Naive thymus-derived CD4-positive, alpha-beta T cell (primary cell): ENCODE measurements at places on chromosomes 3 and 15. TPM values are rescaled to one million over a fixed set of nuclear protein-coding genes. Genes with fewer than 3 reads are reported as not detected.

DNA sequence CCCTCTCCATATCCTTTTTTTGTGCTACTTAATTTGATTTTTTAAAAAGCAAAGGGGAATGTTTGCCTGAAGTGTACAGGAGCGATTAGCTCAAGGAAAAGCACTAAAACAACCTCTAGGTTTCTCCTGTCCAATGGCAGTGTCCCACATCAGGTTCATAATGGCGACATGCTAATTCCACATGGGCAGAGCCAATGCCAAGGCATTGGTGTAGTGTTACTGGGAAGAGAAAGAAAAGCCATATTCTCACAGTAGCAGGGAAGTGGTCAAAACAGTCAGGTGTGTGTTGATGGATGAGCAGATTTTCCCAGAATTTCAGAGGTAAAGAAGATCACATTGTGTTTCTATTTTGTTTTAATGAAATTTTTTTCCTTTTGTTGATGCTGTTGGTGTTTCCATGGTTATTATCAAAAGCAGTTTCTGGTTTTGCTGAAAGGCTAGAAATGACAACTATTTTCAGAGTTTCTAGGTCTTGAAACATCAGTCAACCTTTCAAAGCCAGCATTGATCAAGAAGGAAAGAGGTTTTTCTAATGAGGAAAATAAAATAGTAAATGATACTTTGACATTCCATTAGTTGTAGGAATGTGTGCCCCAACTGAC lies 65.2 kb downstream of the FNDC3B start:
- no peak for DNase-seq

DNA sequence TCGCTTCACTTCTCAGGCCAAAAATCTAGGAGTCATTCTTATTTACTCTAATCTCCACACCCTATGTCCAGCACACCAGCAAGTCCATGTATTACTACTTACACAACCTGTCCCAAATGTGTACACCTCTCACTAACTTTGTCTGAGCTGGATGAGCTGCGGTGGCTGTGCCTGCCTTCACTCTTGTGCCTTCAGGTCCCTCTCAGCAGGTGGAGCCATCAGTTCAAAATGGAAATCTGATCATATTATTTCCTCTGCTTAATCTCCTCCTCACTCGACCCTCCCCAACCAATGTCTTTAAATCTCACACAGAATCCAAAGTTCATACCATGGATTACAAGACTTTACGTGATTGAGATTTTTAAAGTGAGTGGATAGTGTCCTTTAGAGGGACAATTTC lies 82.8 kb downstream of the SSR3 start:
- peak; percentile 6 for DNase-seq

- DNase-seq: no peak
Measured at GRCh38 chr3:134302674-134303073, 52.0 kb upstream of the RYK start.

DNA sequence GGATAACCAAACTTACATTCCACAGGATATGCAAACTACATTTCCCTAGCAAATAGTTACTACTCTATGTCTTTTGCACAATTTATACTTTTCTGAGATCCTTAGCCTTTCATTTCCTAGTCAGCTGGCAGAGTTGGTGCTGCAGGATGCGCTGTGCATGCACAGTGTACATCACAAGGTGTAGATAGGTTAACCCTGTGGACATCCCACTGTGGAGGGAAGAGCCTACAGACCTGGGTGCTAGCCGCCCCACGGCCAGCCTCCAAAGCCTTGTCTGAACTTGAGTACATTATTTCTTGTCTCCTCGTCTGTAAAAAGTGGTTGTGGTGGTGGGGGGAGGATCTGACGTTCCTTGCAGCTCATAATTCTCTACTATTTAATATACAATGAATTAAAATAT lies 3.5 kb downstream of the TNFSF10 start:
- DNase-seq: no peak

GRCh38 chr15:73809728-73810501 lies 56.8 kb upstream of the INSYN1 start:
- DNase-seq: no peak

KCNMB3 gene
- 0.97 and 1.6 TPM in 2 replicates for total RNA-seq

- DNase-seq: no peak
Measured at GRCh38 chr15:89114990-89115389, 26.7 kb downstream of the ABHD2 start.

SLC25A38 gene
- total RNA-seq: 46.8 TPM

DNA sequence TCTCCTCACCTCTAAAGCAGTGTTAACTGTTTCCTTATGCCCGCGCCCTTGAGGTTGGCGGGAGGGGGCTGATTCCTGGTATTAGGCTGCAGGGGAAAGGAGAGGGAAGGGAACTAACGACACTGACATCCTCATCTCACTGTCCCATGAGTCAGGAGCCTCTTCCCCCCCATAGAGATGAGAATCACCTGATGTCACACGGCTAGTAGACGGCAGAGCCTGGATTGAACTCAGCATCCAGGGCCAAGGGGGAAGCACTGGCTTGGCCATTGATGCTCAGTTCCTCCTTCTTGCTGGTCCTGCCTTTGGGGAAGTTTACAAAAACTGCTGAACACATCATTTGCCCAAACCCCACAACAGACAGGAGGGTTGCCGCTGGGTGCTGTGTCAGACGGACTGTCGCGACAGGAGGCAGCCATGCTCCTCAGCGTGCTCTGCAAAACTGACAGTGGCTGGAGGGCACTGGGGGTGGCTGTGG lies 38.5 kb downstream of the IDH2 start:
- DNase-seq: no peak

GRCh38 chr3:114764056-114764492 lies 383.0 kb downstream of the ZBTB20 start:
- no peak for DNase-seq

- no peak for DNase-seq
Measured at GRCh38 chr3:144770915-144771351, 799.3 kb downstream of the DIPK2A start.

DNA sequence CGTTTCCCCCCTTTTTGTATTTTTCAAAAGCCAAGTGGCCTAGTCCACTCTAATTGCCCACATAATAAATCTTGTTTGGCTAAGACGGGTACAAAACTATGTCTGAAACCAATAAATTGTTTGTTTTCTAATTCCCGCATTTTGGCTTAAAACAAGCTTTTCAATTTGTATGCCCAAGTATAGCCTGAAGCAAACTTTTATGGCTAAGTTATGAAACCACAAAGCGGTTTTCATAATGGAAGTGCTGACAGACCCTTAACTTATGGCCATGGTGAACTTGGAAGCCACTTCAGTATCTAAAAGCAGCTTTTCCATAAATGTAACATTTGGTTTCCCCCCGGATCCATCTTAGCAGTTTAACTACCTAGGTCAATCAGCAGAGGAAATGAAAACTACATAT lies 29.9 kb upstream of the POLR2M start:
- no peak for DNase-seq

DNA sequence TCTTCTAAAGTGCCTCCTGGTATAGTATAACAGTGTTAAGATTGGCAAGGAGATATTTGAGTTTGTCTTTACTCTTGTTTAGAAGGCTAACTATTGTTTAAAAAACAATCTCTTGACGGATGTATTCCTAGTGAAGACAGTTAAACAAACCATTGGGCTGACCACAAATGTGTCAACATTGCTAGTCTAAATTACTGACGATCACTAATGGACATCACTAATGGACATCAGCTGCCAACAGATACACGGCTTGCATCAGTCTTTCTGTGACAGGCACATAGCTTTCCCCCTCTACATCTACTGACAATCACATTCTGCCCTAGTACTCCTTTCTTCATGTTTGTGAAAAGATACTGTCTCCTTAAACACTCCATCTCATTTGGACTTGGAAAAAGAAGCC lies 57.1 kb upstream of the ETV5 start:
- DNase-seq: no peak

PSMD2 gene
- total RNA-seq: 150 TPM

- DNase-seq: no peak
Measured at GRCh38 chr15:98968576-98968975, 39.0 kb downstream of the PGPEP1L start.
